ENCODE measurements at places on chromosomes 2 and 18.

DNA sequence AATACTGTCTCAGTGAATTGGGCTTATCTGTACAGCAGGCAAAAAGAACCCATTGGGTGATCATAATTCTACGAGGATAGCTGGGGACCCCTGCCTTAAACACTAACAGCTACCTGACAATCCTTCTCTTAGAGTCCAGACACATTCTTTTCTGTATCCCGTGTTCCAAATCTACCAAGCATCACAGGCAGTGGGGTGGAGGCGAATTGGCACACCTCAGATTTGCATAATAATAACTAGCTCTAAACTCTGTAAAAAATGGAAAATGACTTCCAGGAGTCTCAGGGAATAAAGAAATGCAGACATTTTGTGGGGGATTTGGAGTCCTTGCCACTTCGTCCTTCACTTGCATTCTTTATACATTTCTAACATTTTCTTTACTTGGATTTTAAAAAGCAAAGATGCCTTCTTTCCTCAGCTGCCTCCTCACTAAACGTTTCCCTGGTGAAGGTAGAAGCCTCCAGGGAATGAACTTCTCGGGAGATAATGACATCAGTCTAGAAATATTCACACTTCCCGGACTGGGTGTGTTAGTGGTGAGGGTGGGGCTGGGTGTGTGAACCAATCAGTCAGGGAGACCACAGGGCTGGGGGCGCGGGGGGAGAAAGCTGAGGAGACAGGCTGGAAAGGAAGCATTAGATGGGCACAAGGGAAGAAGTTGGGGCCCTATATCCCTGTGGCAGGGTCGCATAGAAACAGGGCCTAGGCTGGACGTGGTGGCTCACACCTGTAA, 59.1 kb upstream of the BOD1L2 start:
- DNase-seq: no peak

GRCh38 chr2:135490376-135490775, 40.6 kb downstream of the ZRANB3 start:
- DNase-seq: no peak

GRCh38 chr18:31093880-31094279, 8.3 kb downstream of the DSC2 start:
- DNase-seq: no peak

- DNase-seq: no peak
Measured at GRCh38 chr2:201344663-201345366, 12.3 kb downstream of the FLACC1 start.

DNA sequence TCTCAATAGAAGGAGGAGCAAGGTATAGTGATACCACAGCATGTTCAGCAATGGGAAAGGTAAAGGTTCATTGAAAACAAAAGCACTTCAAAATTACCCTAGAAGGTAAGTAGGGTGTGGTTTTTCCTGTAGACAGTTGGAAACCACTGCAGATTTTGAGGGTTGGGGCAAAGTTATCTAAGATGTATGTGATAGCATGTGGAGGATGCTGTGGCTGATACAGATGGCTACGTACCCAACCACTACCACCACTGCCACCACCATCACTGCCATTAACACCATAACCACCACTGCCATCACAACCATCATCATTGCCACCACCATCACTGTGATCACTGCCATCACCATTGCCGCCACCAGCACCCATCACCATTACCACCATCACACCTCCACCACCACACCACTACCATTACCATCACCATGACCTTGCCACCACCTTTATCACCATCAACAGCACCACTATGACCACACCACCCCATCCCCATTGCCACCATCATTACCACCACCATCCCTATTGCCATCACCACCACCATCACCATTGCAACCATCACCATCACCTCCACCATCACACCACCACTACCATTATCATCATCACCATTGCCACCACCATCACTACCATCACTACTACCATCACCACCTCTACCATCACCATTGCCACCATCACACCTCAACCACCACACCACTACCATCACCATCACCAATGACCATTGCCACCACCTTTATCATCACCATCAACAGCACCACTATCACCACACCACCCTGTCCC, 3.7 kb downstream of the TMSB10 start:
- no peak for DNase-seq

DNA sequence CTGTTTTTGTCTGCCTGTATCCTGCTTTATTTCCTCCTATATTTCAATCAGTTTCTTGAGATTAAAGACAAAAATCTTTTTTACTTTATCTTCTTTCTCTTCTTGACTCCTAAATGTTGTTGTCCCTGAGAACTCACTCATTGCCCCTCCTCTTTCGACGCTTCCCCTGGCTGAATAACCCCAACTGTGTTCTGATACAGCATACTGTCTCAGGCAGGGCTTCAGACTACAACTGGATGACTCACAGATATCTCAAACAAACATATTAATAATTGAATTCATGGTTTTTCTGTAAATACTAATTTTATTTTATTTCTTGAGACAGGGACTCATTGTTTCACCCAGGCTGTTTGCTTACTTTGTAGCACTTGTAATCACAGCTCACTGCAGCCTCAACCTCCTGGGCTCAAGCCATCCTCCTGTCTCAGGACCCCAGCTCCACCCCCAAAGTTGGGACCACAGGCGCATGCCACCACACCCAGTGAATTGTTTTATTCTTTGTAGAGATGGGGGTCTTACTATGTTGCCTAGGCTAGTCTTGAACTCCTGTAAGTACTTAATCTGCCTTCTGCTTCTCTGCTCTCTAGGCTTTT, 9.4 kb downstream of the ITGAV start:
- no peak for DNase-seq

GRCh38 chr18:67199993-67200617, 316.4 kb downstream of the DSEL start:
- DNase-seq: no peak
